Activated CD4-positive, alpha-beta T cell treated with anti-CD3 and anti-CD28 coated beads, Interleukin-2, amount 50 U/mL, for 4 hours (primary cell): ENCODE measurements at places on chromosomes 12 and 14.

- no peak for DNase-seq
Measured at GRCh38 chr14:37246427-37246829, 48.7 kb downstream of the MIPOL1 start.

DNA sequence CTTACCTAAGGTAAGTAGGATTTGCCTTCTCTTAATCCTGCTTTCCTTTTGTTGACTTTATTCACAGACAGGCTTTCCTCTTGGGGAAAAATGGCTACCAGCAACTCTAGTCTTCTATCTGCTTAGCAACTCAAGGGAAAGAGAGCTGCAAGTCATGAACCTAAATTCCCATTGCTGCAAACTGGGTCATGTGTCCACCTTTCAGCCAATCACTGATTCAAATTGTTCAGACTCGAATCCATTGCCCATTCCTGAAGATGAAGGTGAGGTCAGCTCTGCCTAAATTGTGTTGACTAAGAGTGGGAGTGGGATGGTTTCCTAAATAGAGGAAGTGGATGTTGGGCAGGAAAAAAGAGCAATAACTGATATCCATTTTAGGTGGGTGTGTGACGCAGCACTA lies 7.7 kb downstream of the FBXW8 start:
- DNase-seq = no peak

- DNase-seq = no peak
Measured at GRCh38 chr14:68666236-68666635, 126.6 kb downstream of the ZFP36L1 start.

GRCh38 chr12:105256921-105257320 lies 20.9 kb upstream of the APPL2 start:
- no peak for DNase-seq

GRCh38 chr14:47606566-47606965 lies 68.8 kb downstream of the MDGA2 start:
- DNase-seq = no peak

- DNase-seq = no peak
Measured at GRCh38 chr14:31933716-31934115, 143.4 kb upstream of the ARHGAP5 start.

DNA sequence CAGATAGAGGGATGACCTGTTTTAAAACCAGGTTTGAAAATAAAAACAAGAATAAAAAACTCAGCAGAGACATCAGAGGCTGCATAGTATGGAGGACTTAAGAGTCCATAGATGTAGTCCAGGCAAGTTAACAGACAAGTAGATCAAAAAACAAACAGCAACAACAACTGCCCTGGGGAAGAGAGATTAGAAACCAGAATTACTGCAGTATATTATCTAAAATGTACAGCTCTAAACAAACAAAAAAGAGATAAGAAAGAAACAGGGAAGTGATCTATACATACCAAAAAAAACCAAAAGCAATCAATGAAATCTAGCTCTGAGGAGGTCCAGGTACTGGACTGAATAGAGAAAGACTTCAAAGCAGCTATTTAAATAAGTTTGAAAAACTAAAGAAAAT lies 48.8 kb downstream of the ACSM4 start:
- DNase-seq = no peak

GRCh38 chr14:100470523-100470897 lies 116.7 kb downstream of the BEGAIN start:
- no peak for DNase-seq

- DNase-seq = peak; percentile 43
Measured at GRCh38 chr12:124764451-124764850, 99.2 kb downstream of the SCARB1 start.

DNA sequence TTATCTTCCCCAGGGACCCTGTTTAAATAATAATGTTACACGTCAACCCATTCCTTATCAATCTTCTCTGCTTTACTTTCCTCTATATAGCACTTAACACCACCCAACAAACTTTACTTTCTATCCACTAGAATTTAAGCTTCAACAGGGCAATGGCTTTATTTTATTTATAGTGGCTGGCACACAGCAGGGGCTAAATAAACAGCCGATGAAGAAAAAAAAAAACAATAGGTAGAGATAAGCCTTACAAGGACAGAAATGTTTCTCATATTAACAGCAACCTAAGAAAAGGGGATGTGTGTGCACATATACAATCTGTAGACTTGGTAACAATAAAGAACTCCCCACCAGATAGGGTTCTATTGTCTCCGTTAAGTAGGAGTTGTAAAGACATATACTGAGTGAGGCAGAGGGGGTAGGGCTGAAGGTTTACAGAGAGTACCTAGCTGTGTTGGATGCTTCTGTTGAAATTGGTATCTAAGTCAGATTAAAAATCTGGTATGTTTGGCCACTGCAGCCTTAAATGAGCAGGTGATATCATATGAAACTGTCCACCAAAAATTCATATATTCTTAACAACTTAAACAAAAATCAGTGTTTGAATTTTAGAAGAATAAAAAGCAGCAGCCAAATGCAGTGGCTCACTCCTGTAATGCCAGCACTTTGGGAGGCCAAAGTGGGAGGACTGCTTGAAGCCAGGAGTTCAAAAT lies 24.7 kb upstream of the AP4S1 start:
- DNase-seq = no peak
